Effector CD4-positive, alpha-beta T cell (primary cell): ENCODE measurements at places on chromosomes 12 and 14.

GRCh38 chr12:94208622-94208966 lies 60.2 kb downstream of the PLXNC1 start:
- DNase-seq = no peak

GRCh38 chr14:90774316-90774715 lies 41.9 kb downstream of the TTC7B start:
- no peak for DNase-seq

GRCh38 chr12:23472329-23472971 lies 477.0 kb downstream of the SOX5 start:
- no peak for DNase-seq

DNA sequence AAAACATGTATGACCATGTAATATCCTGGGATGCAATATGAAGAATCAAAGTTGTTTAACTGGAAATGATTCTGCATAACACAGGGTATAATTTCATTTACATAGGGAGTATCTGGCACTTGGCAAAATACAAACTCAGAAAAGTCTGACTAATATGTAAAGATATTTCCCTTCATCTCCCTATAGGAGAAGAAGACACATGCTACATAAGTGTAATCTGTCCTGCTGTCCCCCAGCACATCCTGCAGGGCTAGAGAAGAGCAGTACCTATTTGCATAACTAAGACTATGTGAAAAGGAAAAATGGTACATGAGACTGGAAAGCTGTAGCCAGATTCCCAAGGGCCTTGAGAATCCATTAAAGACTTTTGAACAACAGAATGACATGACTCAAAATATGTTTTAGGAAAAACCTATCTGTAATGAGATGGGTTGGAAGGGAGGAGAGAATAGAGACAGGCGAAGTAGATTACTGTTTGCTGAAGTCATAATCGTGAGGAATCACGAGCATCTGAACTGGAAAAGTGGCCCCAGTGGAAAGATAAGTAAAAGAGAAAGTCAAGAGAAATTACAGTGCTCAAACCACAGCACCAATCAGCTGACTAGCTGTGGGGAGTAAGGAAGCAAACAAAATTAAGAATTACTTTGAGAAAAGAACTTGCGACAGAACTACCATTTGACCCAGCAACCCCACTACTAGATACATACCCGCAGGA lies 155.1 kb upstream of the HMGA2 start:
- DNase-seq = no peak

- DNase-seq = no peak
Measured at GRCh38 chr14:31492759-31493498, 5.1 kb upstream of the GPR33 start.

DNA sequence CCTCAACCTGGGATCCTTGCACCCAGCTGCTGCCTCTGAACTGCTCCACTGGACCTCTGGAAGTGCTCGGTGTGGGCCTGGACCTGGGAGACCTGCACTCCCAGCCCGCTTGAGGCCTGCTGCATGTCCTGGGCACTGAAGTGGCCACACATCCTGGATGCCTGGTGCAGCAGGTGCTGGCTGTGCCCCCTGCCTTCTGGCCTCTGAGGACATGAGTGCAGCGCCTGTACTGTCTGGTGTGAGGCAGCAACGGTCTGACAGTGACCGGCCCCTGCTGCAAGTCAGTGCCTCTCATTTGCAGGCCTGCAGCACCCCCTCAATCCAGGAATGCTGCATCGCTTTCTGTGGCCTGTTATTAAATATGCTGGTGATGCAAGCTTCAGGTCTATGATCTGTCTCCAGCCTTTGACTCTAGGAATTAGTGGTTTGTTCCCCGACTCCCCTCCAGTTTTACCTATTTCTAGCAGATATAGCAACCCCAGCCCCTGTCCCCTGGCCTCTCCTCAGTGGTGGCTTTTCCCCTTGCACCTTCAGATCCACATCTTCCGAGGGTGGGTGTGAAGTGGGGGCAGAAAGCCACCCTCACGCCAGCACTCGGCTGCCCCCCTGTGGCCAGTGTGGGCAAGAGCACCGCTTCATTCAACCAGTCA lies 3.6 kb downstream of the SMIM41 start:
- peak; percentile 58 for DNase-seq

DNA sequence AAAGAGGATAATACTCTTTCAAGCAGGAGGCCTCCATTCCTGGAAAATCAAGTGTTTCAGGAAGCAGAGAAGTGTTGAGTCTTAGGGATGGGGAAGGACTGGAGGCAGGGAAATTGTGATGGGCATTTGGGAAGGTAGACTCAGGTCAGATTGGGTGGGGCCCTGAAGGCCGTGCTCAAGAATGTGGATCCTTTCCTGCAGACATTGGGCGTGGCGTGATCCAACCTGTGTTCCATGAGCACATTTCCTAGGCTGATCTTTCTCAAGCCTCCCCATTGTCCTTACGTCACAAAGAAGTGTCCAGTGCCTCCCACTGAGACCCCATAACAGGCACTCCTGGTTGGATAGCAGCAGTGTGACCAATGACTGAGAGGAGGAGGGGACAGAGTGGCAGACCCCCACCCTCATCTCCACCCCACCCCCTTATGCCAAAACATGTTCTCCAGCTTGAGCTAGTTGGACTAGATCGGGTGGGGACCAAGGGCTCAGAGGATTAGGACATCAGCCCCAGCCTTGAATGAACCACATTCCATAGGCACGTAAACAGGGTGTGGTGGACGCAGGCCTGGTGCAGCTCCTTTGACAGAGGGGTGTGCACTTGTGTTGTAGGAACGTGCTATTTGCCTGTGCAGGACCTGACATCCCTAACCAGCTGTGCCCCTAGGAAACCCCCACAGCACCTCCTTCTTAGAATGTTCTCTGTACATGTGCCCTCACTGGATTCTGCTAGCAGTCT lies 76.8 kb downstream of the TTC9 start:
- no peak for DNase-seq

- DNase-seq = no peak
Measured at GRCh38 chr12:50772470-50772869, 8.6 kb downstream of the ATF1 start.

GRCh38 chr12:90979951-90980350 lies 24.8 kb downstream of the EPYC start:
- DNase-seq = no peak

DNA sequence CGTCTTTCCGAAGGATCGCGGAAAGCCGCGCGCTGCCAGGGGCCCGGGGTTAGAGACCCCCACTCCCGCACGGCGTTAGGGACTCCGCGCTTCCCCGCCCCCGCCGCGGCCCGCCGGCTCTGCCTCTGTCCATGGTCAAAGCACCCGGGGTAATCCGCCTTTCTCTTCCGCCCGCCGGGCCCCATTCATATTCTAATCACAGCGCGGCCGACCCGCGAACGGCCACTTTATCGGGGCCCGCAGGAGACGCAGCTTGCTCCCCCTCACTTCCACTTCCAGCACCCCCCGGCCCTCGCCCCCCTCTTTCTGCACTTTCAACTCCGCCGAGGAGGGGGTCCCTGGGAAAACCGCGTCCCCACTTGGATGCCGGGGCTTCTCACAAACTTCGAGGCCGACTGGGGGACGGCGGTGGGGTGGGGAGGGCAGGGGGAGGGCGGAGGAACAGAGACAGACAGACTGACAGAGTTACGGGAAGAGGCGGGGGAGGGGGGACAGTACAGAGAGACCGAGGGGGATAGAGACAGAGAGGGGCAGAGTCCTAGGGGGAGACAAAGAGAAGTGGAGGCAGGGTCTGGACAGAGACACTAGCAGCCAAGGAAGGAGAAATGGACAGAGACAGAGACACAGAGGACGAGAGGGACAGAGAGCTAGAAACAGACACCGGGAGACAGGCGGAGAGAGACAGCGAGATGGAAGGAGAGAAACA lies 1.1 kb upstream of the RFX4 start:
- no peak for DNase-seq

DNA sequence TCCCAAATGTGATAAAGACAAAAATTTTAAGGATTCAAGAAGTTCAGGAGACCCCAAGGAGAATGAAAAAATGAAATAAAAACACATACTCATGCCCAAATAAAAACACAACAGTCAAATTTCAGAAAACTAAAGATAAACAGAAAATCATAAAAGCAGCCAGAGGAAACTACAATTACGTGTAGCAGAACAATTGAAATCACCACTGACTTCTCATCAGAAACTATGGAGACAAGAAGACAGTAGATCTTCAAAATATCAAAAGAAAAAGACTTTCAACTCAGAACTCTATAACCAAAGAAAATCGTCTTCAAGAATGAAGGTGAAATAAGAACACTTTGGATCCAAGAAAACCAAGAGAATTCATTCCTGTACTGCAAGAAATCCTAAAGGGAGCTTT lies 54.9 kb downstream of the DIO3 start:
- no peak for DNase-seq

GRCh38 chr12:107411792-107412535 lies 273.6 kb upstream of the PWP1 start:
- DNase-seq = no peak

DNA sequence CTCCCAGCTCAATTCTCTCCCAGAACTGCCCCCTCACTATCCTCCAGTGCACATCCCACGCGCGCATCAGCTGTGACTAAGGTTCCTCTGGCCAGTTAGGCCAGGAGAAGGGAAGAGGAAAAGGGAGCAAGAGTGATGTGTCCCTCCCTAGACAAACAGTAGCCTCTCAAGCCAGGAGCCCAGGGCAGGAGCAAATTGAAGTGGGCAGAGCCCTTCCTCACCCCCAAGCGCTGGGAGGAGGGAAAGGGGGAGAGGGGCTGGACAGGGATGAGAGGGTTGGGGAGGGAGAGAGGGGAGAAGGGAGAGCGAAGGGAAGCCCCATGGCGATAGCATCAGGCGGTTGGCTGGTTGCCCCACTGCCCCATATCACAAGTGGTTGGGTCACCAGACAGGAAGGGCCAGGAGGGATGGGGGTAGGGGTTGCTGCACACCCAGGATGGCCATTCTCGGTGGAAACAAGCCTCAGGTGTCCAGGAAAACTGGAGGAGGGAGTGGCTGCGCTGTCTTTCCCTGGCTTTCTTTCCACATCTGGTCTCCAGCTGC lies 1.1 kb downstream of the CD63 start:
- DNase-seq = no peak

DNA sequence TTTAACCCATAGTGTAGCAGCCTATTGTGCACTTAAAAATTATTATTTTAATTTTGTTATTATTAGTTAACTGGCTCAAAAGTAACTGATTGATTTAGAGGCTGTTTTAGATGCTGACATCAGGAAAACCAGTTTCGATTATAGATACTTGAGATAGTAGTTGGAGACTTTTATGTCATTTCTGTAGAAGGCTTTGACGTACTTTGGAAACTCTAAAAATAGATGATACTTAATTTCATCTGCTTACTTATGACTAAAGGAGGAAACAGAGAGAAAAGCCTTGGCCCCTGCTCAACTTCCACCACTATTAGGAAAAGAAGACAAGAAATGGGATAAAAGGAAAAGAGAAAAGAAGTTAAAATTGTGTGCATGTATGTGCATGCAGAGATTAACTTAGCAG lies 219.3 kb upstream of the HMGA2 start:
- DNase-seq = no peak

DNA sequence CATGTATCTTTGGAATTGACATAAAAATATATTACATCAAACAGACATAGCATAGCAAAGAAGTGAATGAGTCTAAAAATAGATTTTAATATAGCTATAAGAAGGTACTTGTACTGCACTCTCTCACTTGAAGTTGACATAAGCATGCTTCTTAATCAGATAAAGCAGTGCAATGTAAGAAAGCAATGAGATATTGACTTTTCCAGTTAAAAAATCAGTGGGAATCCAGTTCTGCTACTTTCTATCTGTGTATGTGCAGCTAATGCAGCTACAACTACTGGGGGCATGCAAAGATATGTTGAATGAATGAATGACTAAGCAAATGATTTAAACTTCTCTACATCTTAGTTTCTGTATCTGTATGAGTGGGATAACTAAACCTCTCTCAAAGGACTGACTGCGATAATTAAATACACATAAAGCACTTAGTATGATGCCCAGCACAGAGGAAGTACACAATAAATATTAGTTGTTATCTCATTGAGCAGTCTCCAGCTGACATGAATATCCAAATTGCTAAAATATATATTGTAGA lies 10.3 kb downstream of the WASHC3 start:
- no peak for DNase-seq

GRCh38 chr14:92712654-92713051 lies 35.8 kb downstream of the LGMN start:
- no peak for DNase-seq

DNA sequence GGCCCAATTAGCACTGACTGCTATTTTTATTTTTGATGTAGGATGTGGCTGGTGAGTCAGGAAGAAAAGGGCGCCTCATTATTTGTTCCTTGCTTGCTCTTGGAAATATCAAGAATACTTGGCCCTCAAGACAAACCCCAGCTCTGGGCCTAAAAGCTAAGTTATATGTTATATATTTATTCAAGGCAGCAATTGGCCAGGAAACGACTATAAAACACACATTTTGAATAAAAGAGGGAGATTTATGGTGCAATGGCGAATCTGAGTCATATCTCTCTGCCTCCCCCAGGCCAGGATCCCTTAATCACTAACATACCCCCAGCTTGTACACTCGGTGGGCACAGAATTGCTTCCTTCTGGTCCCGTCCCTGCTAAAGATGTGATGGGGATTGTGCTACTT lies 63.3 kb downstream of the TBX5 start:
- no peak for DNase-seq

- peak; percentile 11 for DNase-seq
Measured at GRCh38 chr14:49977126-49977841, 84.4 kb downstream of the ARF6 start.

GRCh38 chr14:85250414-85251189 lies 279.3 kb upstream of the FLRT2 start:
- no peak for DNase-seq

DNA sequence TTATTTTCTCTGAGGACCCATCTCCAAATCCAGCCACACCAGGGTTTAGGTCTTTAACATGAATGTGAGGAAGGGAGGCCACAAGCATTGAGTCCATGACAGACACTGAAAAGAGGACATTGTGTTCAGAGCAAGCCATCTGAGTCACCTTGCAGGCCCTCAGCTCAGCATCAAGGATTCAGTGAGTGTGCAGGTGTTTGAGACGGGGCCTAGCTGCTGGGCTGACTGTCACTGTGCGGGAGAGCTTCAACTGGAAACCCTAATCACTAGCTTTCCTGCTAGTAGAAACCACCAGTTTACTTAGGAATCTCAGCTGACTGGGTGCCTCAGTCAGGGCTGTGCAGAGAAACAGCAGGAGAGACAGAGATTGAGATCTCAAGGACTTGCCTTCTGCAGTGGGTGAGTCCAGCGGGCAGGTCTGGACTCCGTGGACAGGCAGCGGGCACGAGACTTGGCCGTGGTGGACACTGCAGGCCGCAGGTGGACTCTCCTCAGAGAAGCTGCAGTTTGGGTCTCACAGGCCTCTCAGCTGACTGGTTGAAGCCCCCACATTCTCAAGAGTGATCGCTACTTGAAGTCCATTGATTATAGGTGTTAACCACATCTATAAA lies 86.1 kb upstream of the DYNC1H1 start:
- no peak for DNase-seq
